ENCODE measurements at places on chromosomes 7 and 10.
A peak's percentile ranks its signal among the peaks of the same experiment; 100 is the strongest.

GRCh38 chr7:127938588-127938987 is 92.6 kb downstream of the LRRC4 start:
- no peak for DNase-seq

DNA sequence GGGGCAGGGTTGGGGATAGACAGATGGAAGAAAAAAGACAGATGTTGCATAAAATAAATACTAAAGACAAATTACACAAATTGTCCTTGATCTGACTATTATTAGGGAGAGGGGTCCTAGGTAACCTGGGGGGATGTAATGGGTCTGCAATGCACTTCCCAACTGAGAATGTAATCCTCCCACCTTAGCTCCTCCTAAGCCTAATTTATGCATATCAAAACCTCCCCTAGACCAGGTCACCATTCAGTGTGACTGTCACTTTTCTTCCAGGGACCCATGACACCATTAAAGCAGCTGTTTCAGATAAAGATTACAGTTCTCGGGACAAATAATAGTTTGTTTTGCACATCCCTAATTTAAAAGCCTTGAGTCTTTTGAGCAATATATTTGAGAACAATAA is 133.9 kb upstream of the FEZF1 start:
- no peak for DNase-seq

DNA sequence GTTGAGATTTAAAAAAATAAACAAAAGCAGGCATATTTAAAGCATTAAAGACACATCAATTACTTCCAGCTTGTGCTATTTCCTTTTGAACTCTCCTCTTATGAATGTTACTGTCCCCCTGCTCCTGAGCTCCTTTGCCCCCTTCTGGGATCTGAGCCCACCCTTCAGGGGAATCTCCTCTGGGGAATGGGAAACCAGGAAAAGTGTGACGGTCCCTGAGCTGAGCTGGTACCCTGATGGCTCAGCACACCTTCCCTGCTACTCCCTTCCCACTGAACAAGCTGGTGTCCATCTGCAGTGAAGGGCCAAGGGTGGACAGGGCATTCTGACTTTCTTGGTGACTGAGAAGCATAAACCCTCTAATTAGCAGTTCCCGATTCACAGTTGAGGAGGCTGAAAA is 356.3 kb downstream of the PTEN start:
- DNase-seq: no peak

- DNase-seq: no peak
These were observed 19.4 kb downstream of the DIP2C start for GRCh38 chr10:670038-670437.

DNA sequence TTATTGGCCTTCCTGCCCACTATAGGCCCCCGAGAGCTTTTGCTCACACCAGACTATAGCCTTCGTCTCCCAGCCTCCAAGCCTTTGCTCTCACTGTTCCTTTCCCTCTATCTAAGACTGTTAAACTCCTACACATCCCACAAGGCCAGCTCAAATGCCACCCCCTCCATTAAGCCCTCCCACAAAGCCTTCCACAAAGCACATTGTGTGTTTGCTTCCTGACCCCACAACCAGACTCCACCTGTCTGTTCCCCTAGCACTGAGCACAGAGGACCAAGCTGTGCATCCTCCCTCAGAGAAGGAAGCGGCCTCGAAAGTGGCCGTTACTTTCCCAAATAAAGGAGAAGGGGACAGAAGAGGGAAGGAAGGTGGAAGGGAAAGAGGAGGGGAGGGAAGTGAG is 1.3 kb downstream of the LOXL4 start:
- DNase-seq: no peak

DNA sequence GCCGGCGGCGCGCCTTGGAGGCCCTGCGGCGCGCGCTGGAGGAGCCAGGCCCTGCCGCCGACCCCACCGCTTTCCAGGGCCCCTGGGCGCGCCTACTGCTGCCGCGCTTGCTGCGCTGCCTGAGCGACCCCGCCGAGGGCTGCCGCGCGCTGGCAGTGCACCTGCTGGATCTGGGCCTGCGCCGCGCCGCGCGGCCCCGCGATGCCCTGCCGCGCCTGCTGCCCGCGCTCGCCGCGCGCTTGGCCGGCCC is 280 bp downstream of the DNAAF5 start:
- no peak for DNase-seq

- no peak for DNase-seq
These were observed 14.6 kb downstream of the IFIT3 start for GRCh38 chr10:89342206-89342958.

DNA sequence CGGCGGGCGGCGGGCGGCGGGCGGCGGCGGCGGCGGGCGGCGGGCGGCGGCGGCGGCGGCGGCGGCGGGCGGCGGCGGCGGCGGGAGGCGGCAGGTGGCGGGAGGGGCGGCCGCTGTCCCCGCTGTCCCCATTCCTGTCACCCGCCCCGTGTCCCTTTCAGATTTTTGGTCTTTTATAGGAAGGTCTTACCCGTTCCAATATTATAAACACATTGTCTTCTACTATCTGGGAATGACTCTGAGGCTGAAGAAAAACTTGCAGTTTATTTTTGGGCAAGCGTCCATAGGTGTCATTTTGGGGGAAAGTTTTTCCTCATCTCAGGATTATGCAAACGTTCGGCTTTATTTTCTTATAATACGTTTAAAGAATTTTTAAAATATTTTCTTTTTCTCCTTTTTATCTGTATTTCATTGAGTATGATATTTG is 578 bp downstream of the ZNF713 start:
- DNase-seq: no peak

- DNase-seq: peak; percentile 63
These were observed at the start of gene PFKP for GRCh38 chr10:3067118-3067858. PFKP (plus strand) TSS chr10:3067548; CDS start chr10:3067596, 48 bp downstream.

Measured in stimulated activated CD4-positive, alpha-beta T cell treated with anti-CD3 and anti-CD28 coated beads, Interleukin-1b, Interleukin-23, amount 100 ng/mL, for 1 hour (primary cell).